Left kidney (tissue), 8 donors: ENCODE measurements at places on chromosomes 3 and 15. TPM values are rescaled to one million over a fixed set of nuclear protein-coding genes. Genes with fewer than 3 reads are reported as not detected.
A peak's percentile ranks its signal among the peaks of the same experiment; 100 is the strongest.

Gene CXCR6
- 0.63 TPM for polyA plus RNA-seq

Gene FOXP1
- 46.7 TPM for polyA plus RNA-seq

Gene NDN
- 70.3 TPM for polyA plus RNA-seq

GRCh38 chr3:31636694-31637442, 104.1 kb downstream of the STT3B start:
- DNase-seq, result no peak

DNA sequence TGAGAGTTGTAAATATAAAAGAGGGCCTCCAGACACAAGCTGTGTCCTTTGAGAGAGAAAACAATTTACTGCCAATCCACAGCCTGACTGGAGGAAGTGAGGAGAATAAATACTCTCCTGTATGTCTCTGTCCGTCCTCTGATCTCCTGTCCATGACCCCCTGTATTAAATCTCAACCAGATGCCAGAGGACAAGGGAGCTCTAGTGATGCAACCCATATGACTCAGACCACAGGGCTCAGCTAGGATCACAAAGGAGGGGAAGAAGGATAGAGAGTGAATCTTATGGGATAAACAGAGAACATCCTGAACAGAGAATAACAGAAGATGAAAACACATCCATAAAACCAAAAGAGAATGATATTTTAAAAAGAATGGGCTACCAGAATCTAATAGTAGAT, 482.6 kb downstream of the PLOD2 start:
- no peak for DNase-seq

DNA sequence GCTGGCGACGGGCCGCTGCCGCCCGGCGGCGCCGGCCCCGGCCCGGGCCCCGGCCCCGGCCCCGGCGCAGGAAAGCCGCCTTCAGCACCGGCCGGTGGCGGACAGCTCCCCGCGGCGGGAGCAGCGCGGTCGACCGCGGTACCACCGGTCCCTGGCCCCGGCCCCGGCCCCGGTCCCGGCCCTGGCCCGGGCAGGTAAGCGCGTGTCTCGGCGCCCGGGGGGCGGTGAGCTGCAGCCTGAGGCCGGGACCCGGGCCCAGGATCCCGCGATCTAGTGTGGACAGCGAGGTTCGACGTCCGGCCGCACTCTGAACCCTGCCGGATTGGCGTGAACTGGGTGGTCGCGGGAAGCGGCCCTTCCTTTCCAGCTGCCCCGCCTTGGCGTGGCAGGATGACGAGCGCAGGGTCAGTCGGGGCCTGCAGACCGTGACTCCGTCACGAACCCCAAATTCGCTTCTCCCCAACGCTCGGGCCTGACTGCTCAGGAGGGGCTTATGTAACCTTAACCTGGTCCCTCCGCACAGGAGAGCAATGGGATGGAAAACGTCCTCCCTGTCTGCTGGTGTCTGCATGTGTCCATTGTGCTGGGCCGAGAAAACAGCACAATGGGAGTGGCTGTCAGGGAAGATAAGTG, 472 bp downstream of the BSN start:
- DNase-seq, result peak; percentile 46

DNA sequence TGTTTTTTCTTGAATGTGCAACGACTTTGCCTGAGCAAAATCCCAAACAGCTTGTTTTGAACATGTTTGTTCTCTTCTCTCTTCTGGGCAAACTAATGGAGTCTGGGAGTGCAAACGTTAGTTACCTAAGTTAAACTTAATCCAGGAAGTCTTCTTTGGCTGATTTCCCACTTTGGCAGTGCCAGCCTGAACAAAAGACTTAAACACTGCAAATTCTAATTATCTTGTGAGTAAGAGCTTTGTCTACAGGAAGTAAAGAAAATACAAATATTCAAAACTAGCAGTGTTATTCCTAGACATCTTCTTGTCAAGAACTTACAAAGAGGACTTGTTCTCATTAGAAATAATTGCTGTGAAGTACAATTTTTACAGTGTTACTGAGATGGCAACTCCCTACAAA, 16.7 kb upstream of the DENND6A start:
- no peak for DNase-seq

- DNase-seq, result no peak
Observed at GRCh38 chr3:46297658-46298423, 55.6 kb downstream of the CCR3 start.
